Cardiac muscle cell (in vitro differentiated cells and primary cell): ENCODE measurements at places on chromosomes 11 and 22.

DNA sequence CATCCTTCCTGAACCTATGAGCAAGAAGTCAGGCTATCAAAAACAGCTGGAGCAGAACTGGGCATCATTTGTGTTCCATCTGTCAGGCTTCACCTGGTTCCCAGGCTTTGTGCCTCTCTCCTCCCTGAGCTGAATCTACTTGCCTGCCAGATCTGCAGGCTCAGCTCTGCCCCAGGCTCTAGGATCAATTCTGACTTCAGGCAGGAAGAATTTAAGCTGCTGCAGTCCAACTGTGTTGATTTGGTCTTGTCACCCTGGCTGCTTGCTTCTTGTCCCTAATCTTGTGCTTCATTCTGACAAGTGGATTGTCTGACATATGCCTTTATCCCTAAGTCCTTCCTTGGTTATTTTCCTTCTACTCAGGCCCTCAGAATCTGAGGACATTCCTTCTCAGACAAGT is 31.6 kb upstream of the CADM1 start:
- H3K4me3 ChIP-seq: no peak overlapping the region
- no peak for DNase-seq
- no peaks in the 10 kb centered on the region for H3K36me3 ChIP-seq
- H3K27me3 ChIP-seq: peaks cover 5% of the 10 kb centered on the region
- H3K27ac ChIP-seq: no peak overlapping the region

- no peak for DNase-seq
- no peaks in the 10 kb centered on the region for H3K36me3 ChIP-seq
- peaks cover 9% of the 10 kb centered on the region for H3K4me1 ChIP-seq
- no peak overlapping the region for H3K27ac ChIP-seq
- H3K27me3 ChIP-seq: no peaks in the 10 kb centered on the region
Measured at GRCh38 chr11:78234006-78234405, 45.3 kb downstream of the USP35 start.

DNA sequence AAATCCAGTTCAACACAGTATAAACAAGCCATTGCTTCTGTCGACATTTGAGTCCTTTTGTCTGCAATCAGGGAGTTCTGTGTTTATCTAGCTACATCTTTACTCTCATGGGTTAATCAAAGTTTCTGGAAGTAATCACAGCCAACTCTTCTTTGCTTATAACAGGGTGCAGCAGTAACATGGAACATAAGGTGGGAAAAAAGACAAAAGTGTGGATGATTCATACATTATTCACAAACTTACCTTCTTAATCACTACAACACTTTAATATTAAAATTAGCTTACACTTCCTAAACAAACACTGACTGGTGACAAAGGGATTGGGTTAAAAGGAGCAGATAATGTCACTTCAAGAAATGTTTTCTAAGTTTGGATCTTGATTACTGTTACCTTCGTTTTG is 44.7 kb downstream of the SNX19 start:
- H3K36me3 ChIP-seq: peaks cover under 1% of the 10 kb centered on the region
- peaks cover 5% of the 10 kb centered on the region for H3K4me1 ChIP-seq
- no peaks in the 10 kb centered on the region for H3K27me3 ChIP-seq
- H3K27ac ChIP-seq: no peak overlapping the region
- H3K4me3 ChIP-seq: no peak overlapping the region

- no peak for DNase-seq
- H3K4me3 ChIP-seq: no peak overlapping the region
- H3K27ac ChIP-seq: no peak overlapping the region
- H3K4me1 ChIP-seq: no peaks in the 10 kb centered on the region
- H3K27me3 ChIP-seq: no peaks in the 10 kb centered on the region
- no peaks in the 10 kb centered on the region for H3K36me3 ChIP-seq
Measured at GRCh38 chr11:102572554-102573220, 42.1 kb upstream of the MMP7 start.

GRCh38 chr22:19886605-19887255 is 32.1 kb upstream of the GNB1L start:
- no peaks in the 10 kb centered on the region for H3K36me3 ChIP-seq

GRCh38 chr11:76201672-76202412 is 4.5 kb downstream of the WNT11 start:
- DNase-seq: no peak
- H3K36me3 ChIP-seq: no peaks in the 10 kb centered on the region
- H3K27me3 ChIP-seq: no peaks in the 10 kb centered on the region
- H3K4me1 ChIP-seq: peaks cover 14% of the 10 kb centered on the region
- no peak overlapping the region for H3K27ac ChIP-seq

DNA sequence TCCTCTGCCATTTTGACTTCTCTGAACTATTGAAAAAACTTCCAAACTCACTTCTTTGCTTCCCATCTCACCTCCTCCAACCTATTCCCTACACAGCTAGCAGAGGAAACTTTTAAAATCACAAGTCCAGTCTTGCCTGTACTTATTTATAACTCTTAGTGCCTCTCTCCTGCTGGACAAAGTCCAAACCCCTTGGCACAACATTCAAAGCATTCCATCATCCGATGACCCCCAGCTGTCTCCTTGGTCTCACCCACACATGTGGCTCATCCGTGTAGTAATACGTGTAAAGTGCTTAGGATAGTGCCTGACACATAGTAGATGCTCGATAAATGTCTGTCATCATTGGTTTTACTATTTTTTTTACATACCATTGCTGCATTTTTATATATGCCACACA is 101.4 kb downstream of the PARVA start:
- no peaks in the 10 kb centered on the region for H3K27me3 ChIP-seq
- H3K27ac ChIP-seq: no peak overlapping the region
- no peak overlapping the region for H3K4me3 ChIP-seq
- H3K4me1 ChIP-seq: no peaks in the 10 kb centered on the region

DNA sequence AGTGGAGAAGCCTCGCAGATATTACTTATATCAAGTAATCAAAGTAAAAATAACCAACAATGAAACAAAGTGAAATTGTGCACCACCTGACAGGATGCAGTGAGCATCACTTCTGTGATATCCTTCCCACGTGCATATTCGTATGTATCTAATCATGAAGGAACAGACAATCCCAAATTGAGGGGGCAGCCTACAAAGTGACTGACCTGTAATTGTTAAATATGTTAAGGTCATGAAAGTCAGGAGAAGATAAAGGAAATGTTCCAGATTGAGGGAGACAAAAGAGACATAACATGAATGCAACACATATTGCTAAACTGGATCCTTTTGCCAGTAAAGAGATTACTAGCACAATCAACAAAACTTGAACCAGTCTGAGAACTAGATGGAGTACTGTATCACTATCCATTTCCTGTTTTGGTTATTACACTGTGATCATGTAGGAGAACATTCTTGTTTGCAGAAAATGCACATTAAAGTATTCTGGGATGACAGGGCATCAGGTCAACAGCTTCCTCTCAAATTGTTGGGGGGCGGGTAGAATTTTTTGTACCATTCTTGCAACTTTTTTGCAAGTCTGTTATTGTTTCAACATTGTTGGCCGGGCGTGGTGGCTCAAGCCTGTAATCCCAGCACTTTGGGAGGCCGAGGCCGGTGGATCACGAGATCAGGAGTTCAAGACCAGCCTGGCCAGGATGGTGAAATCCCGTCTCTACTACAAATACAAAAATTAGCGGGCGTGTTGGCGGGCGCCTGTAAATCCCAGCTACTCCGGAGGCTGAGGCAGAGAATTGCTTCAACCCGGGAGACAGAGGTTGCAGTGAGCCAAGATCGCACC is 2.0 kb downstream of the SBF2 start:
- H3K4me1 ChIP-seq: peaks cover 9% of the 10 kb centered on the region
- H3K36me3 ChIP-seq: no peaks in the 10 kb centered on the region
- DNase-seq: peak; percentile 58
- no peak overlapping the region for H3K4me3 ChIP-seq

DNA sequence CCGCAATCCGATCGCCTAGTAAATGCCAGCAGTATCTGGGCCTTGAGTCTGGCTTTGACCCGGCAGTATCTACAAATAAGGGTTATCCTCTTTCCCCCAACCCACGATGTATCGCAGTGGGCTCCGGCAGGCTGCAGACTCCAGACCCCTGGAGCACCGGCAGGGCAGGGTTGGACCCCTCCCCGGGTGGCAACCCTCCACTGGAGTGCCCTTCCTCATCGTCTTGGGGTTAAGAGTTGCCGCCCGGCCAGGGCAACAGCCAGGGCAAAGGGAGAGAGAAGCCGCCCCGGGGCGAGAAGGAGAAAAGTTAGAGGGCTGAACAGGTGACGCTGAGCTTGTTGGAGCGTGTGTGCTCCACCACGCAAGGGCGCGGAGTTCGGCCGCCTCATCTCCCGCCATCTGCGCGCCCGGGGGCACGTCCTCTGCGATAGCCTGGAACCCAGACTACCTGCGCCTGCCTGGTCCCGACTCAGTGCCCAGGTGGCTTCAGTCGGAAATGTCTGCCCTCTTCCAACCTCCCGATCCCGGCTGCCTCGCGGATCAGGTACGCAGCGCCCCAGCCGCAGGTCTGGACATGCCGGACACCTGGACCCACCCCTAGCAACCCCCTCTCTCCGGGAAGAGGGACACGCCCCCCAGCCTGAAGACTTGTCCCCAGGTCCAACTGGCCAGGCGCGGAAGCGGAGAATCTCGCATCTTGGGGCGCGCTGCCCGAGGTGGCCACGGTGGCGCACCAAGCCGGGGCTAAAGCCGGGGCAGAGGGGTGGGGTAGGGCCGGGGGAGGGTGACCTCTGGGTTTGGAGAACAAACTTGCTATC is 1.2 kb downstream of the DSCAML1 start:
- DNase-seq: no peak
- H3K27ac ChIP-seq: no peak overlapping the region
- H3K4me1 ChIP-seq: peaks cover 6% of the 10 kb centered on the region
- peak overlapping the region; percentile 35 for H3K4me3 ChIP-seq

GRCh38 chr11:119605137-119605665 is 123.8 kb downstream of the NECTIN1 start:
- no peak overlapping the region for H3K27ac ChIP-seq
- no peak overlapping the region for H3K4me3 ChIP-seq
- H3K27me3 ChIP-seq: peaks cover 48% of the 10 kb centered on the region
- H3K4me1 ChIP-seq: no peaks in the 10 kb centered on the region
- no peak for DNase-seq
- no peaks in the 10 kb centered on the region for H3K36me3 ChIP-seq

DNA sequence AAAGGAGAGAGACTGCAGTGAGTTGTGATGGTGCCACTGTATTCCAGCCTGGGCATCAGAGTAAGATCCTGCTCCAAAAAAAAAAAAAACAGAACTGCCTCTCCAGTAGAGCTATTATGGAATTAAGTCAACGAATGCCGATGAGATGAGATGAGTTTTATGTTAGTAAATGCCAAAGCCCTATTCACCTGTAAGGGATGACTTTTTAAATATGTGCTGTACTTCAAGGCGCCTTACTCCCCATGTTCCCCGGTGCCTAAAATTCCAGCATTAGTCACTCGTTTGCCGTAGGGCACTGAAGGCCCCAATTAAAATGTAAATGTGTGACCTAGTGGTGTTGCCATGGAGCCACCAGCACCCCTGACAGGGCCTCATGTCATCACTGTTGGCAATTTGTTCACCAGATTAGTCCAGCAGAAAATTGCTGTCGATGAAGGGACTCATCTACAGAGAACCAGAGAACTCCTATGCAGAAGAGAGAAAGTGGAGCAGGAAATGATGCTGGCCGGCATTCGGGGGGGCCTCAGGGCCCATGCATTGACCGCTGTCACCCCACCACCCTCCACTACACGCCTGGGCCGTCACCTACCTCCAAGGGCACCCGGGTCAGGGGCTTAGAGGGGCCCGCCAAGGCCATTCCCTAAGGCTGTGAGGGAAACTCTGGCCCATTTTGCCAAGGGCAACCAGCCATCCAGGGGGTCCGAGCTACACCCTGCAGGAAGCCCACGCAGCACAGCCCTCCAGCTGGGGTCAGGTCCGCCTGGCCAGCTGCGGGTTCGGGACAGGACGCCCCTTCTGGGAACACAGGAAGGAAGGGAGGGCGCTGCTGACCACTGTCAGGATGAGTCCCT is 17.8 kb downstream of the LIF start:
- no peak overlapping the region for H3K27ac ChIP-seq
- H3K36me3 ChIP-seq: no peaks in the 10 kb centered on the region
- no peak overlapping the region for H3K4me3 ChIP-seq
- no peaks in the 10 kb centered on the region for H3K27me3 ChIP-seq

- H3K27ac ChIP-seq: no peak overlapping the region
- H3K4me3 ChIP-seq: no peak overlapping the region
Measured at GRCh38 chr11:117620086-117620485, 176.9 kb downstream of the DSCAML1 start.

DNA sequence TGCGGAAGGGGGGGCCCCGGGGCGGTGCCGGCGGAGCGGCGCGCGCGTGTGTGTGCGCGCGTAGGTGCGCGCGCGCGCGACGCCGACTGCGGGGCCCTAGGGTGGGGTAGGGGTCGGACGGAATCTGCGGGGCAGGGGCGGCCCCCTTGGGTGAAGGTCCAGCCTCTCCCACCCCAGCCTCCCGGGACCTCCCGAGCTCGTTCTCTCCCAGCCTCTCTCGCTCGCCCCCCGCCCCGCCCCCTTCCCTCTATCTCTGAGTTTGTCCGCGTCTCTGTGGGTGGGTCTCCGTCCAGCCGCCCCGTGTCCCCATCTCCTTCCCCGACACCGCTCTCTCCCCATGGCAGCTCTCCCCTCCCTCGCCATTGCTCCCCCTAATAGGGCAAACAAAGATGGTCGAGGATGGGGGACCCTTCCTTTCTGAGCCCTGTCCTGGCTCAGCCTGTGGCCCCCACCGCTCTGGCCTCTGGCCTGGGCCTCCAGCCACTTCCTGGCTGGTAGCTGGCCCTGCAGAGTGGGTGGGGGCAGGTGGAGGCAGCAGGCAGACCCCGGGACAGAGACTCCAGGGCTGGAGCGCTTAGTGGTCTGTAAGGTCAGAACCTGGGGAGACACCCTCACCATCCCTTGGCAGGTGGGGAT is 33.0 kb upstream of the PRR5 start:
- H3K4me1 ChIP-seq: no peaks in the 10 kb centered on the region
- DNase-seq: no peak
- no peaks in the 10 kb centered on the region for H3K36me3 ChIP-seq
- no peak overlapping the region for H3K27ac ChIP-seq
- H3K4me3 ChIP-seq: peak overlapping the region; percentile 72
- peaks cover 11% of the 10 kb centered on the region for H3K27me3 ChIP-seq

- H3K36me3 ChIP-seq: no peaks in the 10 kb centered on the region
- no peaks in the 10 kb centered on the region for H3K27me3 ChIP-seq
- H3K4me1 ChIP-seq: no peaks in the 10 kb centered on the region
- H3K27ac ChIP-seq: no peak overlapping the region
- DNase-seq: no peak
Measured at GRCh38 chr22:43078522-43078921, 10.7 kb downstream of the TTLL1 start.

- no peak overlapping the region for H3K27ac ChIP-seq
- DNase-seq: no peak
Measured at GRCh38 chr11:110883256-110883655, 171.0 kb upstream of the ARHGAP20 start.

DNA sequence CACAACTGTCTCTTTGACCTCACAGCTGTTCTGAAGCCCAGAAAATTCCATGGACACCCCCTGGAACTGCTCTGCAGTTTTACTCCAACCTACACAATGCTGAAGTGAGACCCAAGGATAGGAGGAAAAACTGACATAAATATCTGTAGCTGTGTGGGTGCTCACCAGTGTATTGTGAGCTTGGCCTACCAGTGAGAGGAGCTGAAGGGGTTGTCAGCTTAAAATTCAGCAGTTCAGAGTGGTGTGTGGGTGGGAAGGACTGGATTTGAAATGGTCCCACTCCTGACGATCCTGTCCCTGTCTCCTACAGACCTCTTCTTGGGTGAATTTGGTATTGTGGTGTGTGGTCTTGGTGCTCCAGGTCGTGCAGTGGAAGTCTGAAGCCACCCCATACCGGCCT is 2.2 kb downstream of the TMEM223 start:
- DNase-seq: no peak
- no peak overlapping the region for H3K4me3 ChIP-seq
- H3K4me1 ChIP-seq: peaks cover 20% of the 10 kb centered on the region
- H3K27me3 ChIP-seq: no peaks in the 10 kb centered on the region
